ENCODE measurements at places on chromosomes 7 and 10.

DNA sequence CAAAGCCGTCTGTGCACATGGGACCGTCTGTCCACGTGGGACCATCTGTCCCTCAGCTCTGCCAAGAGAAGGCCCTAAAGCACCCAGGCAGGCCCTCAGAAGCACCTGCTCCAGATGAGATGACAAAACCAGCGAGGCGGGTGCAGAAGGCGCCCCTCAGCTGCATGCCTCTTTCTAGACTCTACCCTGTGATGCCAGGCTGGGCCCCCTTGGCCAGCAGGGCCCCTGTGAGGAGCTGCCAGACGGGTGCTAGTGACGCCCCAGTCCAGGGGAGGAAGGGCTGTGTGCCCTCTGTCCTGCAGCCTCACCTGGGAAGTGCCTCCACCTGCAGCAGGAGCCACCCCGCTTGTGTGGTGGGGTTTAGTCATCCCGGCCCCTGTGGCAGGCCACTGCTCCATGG is 309.2 kb upstream of the SHH start:
- DNase-seq = no peak

DNA sequence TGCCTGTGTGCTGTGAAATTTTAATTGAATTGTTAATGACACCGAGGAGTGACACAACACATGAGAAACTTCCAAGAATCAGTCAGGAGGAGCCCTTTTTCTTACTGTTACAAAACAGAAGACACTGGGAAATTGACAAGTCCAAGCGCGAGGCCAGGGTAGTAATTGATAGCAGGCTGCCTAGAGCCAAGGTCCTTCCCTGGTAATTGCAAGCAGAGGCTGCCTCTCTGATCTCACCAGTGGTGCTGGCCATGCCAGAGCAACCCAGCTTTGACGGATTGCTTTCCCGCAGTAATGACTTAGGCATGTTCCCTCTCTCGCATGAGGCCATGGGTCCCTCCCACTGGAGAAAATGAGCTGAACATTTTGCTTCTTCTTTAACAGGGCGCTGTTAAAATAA is 111.5 kb downstream of the LRMDA start:
- peak; percentile 61 for DNase-seq

DNA sequence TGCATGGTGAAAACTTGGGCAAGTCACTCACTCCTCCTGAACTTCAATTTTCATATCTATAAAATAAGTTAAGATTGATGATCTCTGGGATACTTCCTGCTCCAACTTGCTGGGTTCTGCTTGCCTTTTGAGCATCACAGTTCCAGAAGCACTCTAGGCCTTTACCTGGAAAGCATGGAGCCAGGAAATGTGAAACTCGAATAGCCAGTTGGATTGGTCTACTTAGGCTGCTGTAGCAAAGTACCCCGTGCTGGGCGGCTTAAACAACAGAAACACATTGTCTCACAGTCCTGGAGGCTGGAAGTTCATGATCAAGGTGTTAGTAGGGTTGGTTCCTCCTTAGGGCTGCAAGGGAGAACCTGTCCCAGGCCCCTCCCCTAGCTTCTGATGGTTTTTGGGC is 64.5 kb downstream of the NAMPT start:
- DNase-seq = no peak

DNA sequence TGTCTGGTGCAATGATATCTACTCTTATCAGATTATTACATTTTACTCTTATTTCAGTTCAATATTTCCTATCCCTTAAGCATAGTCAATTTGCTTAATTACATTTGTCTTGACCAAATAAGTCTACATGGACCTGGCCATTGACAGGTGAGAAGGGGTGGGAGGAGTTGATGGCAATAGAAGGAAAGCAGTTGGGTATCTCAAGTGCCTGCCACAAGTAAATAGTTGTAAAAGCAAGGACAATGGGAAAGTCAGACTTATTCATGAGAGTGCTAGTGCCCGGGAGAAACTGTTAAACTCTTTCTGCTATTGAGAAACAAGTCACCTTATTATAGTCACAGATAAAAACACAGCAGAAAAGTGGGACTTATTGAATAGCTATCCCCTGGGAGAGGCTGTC is 32.4 kb upstream of the HGF start:
- DNase-seq = no peak

DNA sequence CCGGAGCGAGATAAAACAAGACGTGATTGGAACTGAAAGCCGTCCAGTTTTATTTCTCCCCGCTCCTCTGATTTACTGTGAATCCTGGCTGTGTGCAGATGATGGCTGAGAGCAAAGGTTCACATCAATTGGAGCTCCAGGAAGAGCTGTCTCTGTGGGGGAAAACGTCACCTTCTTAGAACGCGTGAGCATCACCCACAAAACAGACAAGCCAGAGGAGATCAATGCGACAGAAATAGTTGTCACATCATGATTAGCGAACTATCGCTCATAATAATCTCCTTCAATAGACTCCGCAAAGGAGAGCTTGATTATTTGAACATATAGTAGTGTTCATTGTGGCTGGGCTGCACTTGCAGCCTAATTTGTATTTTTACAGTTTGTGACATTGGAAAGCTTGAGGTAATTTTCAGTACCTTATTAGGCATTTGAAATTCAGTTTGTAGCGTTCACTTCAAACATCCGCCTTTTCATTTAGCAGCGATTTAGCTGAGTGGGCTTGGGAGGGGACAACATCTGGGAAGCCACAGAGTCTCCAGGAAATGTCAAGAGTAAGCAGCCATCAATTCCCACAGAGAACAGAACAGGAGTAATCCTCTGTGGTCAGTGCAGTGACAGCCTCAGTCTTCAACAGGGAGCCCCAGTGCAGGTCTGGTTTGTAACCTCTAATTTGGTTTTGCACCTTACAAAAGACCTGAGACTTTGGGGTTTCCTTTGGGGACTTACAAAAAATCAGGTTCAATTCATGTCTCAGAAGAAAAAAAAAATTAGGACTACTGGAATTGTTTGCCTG is 276.8 kb upstream of the PFKP start:
- DNase-seq = no peak

Data from right hindlimb (tissue), 1 donor.